ENCODE measurements at places on chromosomes 5 and 9. TPM values are rescaled to one million over a fixed set of nuclear protein-coding genes. Genes with fewer than 3 reads are reported as not detected.

The TSPAN17 gene
- polyA plus RNA-seq = 28.7 TPM

The SLC46A2 gene
- 0.10 TPM for polyA plus RNA-seq

The OR1Q1 gene
- polyA plus RNA-seq = not detected

The SMAD5 gene
- 39.8 TPM for polyA plus RNA-seq

The GADD45G gene
- polyA plus RNA-seq = 7.9 TPM

The LRRC19 gene
- 0.11 TPM for polyA plus RNA-seq

The NUTM2G gene
- 0.82 TPM for polyA plus RNA-seq

The RNF180 gene
- polyA plus RNA-seq = 1.6 TPM

The SPAAR gene
- 2.2 TPM for polyA plus RNA-seq

The NME5 gene
- polyA plus RNA-seq = 0.85 TPM

The PCDHA9 gene
- not detected for polyA plus RNA-seq

The LTC4S gene
- polyA plus RNA-seq = 2.0 TPM

The GMCL2 gene
- polyA plus RNA-seq = not detected

The PLAC8L1 gene
- 0.73 TPM for polyA plus RNA-seq

The GABRA1 gene
- polyA plus RNA-seq = not detected

The OMD gene
- polyA plus RNA-seq = 3.5 TPM

All from forelimb muscle (tissue), 1 donor.